ENCODE measurements at places on chromosomes 12 and 14. TPM values are rescaled to one million over a fixed set of nuclear protein-coding genes. Genes with fewer than 3 reads are reported as not detected.

FAM181A gene
- not detected for total RNA-seq

CLEC4D gene
- total RNA-seq, result under 0.01 TPM

FAM186B gene
- not detected for total RNA-seq

KRT71 gene
- not detected for total RNA-seq

P2RX2 gene
- not detected for total RNA-seq

TSHR gene
- total RNA-seq, result under 0.01 TPM

ASIC1 gene
- 2.6 TPM for total RNA-seq

RNASE1 gene
- total RNA-seq, result 113 TPM

TMEM30B gene
- 1.6 TPM for total RNA-seq

SMIM41 gene
- not detected for total RNA-seq

B4GALNT3 gene
- total RNA-seq, result 4.2 TPM

SRRM4 gene
- under 0.01 TPM for total RNA-seq

PPP1R36 gene
- total RNA-seq, result 0.52 TPM

ASPG gene
- total RNA-seq, result 0.52 TPM

CRACR2A gene
- total RNA-seq, result 2.1 TPM

GPR135 gene
- total RNA-seq, result 2.6 TPM

ISCA2 gene
- 19.8 TPM for total RNA-seq

CBLN3 gene
- under 0.01 TPM for total RNA-seq

FGD6 gene
- 5.7 TPM for total RNA-seq

GPR68 gene
- total RNA-seq, result 0.52 TPM

IL31 gene
- not detected for total RNA-seq

AICDA gene
- total RNA-seq, result not detected

NGB gene
- total RNA-seq, result not detected

NPFF gene
- not detected for total RNA-seq

TDRD9 gene
- total RNA-seq, result 0.52 TPM

LRTM2 gene
- total RNA-seq, result not detected

KRT78 gene
- not detected for total RNA-seq

KRT83 gene
- total RNA-seq, result not detected

NPAS3 gene
- 9.9 TPM for total RNA-seq

NEUROD4 gene
- not detected for total RNA-seq

SIX6 gene
- not detected for total RNA-seq

PTPN21 gene
- total RNA-seq, result 16.2 TPM

OTUB2 gene
- total RNA-seq, result 1.0 TPM

CLEC2B gene
- 2.6 TPM for total RNA-seq

ABHD4 gene
- 3.7 TPM for total RNA-seq

RPL6 gene
- total RNA-seq, result 896 TPM

CAPZA3 gene
- total RNA-seq, result not detected

TC2N gene
- 5.7 TPM for total RNA-seq

HOXC4 gene
- 1.0 TPM for total RNA-seq

Data from skeletal muscle tissue (tissue), 5 donors.